Omental fat pad (tissue), 4 donors: ENCODE measurements at places on chromosomes 2 and 18.

DNA sequence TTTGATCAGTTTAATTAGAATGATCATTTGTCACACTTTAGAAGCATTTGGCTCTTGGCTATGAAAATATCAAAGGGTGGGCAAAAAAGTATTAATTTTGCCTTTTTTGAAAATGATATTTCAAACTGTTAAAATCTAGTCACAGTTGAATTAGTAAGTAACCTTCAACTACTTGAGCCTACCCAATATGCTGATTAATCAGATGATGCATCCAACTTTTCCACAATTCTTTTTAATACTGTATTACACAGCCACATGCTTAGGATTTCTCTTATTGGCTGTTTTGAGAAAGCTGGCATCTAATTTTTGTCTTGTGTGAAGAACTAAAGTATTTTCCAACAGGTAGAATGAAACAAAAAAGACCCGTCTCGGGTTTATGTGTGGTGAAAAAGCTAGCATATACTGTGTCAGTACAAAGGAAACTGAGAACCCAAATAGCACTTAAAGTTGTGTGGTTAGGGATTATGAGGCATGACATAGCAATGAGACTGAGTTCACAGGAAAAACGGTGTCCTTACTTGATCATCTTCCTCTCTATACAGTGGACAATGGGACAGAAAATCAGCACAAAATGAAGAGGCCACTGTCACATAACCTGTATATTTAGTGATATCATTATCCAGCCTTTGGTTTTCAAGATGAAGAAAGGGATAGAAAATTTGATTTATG lies 11.7 kb downstream of the OSBPL6 start:
- DNase-seq = no peak

GRCh38 chr2:45010702-45011012 lies 1.4 kb upstream of the SIX2 start:
- no peak for DNase-seq

DNA sequence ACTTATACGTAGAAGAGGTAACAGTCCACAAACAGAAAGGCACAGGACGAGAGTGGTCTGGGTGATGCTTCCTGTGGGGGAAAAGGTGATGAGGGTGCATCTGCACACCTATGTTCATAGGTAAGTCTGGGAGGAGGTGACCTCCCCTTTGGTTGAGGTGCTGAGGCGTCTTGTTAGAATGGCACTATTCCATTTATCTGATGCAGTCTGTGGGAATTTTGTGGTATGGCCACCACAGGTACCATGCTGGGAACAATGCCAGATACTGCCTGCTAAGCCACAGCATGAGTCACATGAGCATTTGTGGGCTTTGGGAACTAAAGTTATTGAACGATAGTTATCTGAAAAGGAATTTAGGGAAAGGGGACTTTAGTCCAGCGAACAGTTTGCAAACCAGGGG lies 27.9 kb downstream of the IL37 start:
- no peak for DNase-seq

- DNase-seq = no peak
Observed at GRCh38 chr18:24209558-24209957, 70.7 kb downstream of the CABYR start.

GRCh38 chr2:223601932-223602666 lies at the start of gene SCG2:
Gene SCG2, minus strand, starts transcription at chr2:223602361. Its CDS starts 3,079 bp downstream, at chr2:223599282.
- DNase-seq = peak; percentile 42

- DNase-seq = no peak
Observed at GRCh38 chr2:109435066-109435690, 178.6 kb downstream of the SEPTIN10 start.

DNA sequence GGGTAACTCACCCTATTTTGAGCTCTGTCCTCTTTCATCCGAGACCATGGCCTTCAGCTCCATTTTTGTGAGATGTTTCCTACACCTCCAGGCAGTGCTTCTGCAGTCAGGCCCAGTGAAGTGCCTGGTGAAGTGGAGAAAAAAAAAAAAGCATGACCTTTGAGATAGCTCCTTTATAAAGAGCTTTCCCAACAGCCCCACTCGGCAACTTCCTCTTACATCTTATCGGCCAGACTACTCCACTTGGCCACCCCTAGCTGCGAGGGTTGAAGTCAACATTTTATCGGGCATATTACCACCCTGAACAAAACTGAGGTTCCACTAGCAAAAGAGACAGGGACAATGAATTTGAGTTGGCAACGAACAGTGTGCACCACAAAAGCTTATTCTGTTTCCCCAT lies 124.8 kb upstream of the RNF152 start:
- DNase-seq = no peak

DNA sequence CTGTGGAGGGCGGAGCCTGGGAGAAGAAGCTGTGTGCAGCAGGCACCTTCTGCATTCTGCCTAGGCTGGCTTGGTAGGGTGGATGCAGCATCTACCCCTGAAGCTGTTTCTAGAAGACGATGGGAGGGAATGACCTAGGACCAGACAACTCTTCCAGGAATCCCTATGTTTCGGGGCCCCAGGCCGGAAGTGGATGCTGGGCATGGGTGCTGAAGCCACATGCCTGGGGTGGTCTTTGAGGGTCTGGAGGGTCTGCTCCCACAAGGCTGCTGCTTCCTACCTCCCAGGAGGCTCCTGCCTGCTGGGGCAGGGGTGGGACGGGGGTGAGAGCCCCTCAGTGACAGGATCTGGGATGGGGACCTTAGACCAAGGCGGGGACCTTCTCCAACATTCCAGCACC lies 61.0 kb downstream of the CIB4 start:
- DNase-seq = no peak

GRCh38 chr2:150484461-150485021 lies 2.9 kb downstream of the RND3 start:
- DNase-seq = no peak

DNA sequence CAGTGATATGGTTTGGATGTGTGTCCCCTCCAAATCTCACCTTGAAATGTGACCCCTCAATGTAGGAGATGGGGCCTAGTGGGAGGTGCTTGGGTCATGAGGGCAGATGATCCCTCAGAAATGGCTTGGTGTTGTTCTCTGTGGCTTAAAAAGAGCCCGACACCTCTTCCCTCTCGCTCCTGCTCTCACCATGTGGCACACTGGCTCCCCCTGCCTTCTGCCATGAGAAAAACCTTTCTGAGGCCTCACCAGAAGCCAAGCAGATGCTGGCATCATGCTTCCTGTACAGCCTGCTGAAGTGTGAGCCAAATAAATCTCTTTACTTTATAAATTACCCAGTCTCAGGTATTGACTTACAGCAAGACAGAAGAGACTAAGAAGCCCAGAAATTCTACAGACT lies 357.1 kb downstream of the NRXN1 start:
- no peak for DNase-seq

DNA sequence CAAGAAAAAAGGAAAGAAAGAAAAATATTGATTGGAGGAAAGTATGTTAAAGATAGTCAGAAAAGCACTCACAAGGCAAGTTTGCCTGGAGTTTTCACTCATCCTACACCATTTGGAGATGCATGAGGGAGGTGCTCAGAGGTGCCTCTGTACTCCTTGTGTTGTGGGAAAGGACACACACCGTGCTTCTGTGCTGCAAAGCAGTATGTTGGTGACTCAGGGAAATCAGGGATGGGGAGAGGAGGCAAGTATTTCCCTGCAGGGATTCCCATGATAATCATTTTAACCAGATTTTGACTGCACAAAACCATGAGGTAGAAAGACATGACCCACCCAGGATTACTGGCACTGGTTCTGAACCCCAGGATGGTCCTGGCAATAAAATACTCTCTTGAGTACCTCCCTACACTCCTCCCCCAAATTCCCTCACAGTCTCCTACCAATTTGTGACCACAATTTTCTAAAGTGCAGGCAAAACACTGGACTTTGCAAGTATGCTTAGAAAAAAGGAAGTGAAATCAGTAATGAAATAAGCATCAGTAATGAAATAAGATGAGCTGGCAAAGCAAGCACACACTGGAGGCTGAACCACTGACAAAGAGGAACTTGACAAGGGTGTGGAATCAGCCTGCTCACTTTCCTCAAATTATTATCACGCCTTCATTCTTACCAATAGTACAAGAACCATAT lies 155.5 kb upstream of the ACVR2A start:
- DNase-seq = no peak

DNA sequence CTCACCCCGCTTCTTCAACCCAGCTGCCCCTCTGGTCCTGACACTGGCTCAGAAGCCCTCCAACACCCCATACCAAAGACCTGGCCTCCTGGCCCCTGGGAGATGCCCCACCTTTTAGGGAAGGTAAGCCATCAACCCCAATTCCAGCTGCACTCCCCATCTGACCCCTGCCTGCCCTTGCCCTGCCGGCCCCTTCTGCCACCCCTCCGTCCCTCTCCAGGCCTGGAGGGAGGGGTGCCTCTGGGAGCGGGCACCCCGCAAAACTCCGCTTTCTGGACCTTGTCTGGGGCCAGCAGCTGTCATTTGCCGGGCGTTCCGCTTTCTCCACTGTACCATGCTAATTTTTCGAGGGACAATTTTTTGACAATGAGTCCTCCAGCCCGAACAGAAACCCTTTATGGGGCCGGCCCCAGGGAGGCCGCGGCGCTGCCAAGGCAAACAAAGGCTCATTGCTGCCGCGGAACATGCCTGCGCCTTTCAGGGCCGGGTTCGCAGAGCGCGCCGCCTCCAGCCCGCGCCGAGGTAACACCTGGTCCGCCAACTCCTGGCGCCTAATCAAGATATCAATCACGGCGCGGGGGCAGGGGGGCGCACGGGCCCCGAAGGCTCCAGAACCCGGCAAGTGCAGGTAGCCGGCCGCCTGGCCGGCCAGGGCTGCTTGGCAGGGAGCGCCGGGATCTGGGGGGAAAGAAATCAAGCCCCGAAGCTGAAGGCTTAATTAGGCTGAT lies 96.0 kb downstream of the INHBB start:
- DNase-seq = no peak

GRCh38 chr2:216690853-216691741 lies 4.3 kb downstream of the IGFBP5 start:
- no peak for DNase-seq

- no peak for DNase-seq
Observed at GRCh38 chr2:181776336-181776735, 96.0 kb upstream of the NEUROD1 start.

GRCh38 chr2:97870396-97870843 lies 125.3 kb downstream of the TMEM131 start:
- DNase-seq = no peak

- no peak for DNase-seq
Observed at GRCh38 chr18:51911584-51911983, 428.4 kb upstream of the DCC start.

GRCh38 chr2:5691221-5691984 lies 781 bp upstream of the SOX11 start:
- DNase-seq = no peak

DNA sequence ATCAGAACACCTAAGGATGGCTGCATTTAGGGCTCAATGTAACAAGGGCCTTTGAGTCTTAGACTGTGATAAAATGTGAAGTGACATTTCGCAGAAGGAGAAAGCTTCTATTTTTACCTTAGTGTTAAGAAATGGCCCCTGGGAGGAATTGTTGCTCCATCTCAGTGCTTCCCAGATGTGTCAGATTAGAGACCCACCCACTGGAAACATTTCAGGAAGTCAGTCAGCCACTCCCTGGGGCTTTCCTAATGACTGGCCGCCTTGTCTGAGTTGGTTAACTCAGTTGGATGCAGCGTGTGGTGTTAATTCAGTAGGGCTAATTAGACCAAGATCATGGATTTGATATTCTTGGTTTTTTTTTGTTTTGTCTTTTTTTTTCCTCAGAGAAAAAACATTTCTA lies 355.9 kb downstream of the PIK3C3 start:
- no peak for DNase-seq

DNA sequence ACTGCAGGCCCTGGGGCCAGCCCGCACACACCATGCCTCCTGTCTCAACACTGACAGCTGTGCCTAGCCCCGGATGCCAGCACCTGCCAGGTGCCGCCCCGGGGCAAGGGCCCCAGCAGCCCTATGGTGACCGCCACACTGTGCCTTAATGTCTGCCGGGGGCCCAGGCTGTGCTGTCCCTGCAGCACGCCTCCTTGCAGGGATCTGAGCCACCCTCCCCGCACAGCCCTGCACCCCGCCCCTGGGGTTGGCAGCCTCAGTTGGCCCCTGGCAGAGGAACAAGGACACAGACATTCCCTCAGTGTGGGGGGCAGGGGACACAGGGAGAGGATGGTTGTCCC lies 8.5 kb upstream of the CAPN10 start:
- DNase-seq = no peak

GRCh38 chr2:98985905-98986666 lies 50.1 kb upstream of the CRACDL start:
- DNase-seq = no peak

- DNase-seq = no peak
Observed at GRCh38 chr2:15890936-15891905, 49.1 kb upstream of the MYCN start.

- DNase-seq = no peak
Observed at GRCh38 chr2:85720533-85720932, 26.4 kb downstream of the GNLY start.

GRCh38 chr2:104563398-104563996 lies 290.4 kb upstream of the POU3F3 start:
- DNase-seq = no peak

GRCh38 chr2:204796581-204796980 lies 251.3 kb downstream of the PARD3B start:
- no peak for DNase-seq

- no peak for DNase-seq
Observed at GRCh38 chr18:62061821-62062478, 124.9 kb downstream of the PIGN start.
